ENCODE measurements at places on chromosomes 16 and 17.

GRCh38 chr17:81396722-81397313 lies 1.6 kb downstream of the BAHCC1 start:
- no peak for DNase-seq

GRCh38 chr17:81036197-81036941 lies 1.4 kb downstream of the BAIAP2 start:
- DNase-seq: no peak

- DNase-seq: no peak
Measured at GRCh38 chr17:62189377-62189776, 124.3 kb upstream of the MED13 start.

- DNase-seq: no peak
Measured at GRCh38 chr16:72913551-72913950, 134.4 kb downstream of the ZFHX3 start.

- DNase-seq: no peak
Measured at GRCh38 chr17:28875848-28876550, 21.2 kb downstream of the ERAL1 start.

- no peak for DNase-seq
Measured at GRCh38 chr17:16352667-16353316, 477 bp downstream of the CENPV start.

DNA sequence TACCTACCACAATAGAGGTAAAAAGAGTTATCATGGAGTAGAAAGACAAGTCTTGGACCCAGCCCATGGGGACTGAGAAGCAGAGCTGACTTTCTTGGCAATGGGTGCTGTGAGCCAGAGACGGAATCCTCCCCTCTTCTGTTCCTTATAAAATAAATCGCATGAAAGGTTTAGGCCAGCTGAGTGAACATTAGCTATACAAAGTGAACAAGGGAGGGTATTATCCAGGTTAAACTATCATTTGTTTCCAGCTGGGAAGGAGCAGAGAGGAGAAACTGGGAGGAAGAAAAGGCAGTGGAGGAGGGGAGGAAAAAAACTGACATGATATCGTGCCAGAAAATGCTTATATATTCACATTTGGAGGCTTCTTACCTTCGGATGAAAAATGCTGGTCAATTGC lies 13.3 kb upstream of the PAFAH1B1 start:
- no peak for DNase-seq

- no peak for DNase-seq
Measured at GRCh38 chr16:85735225-85735635, 15.7 kb downstream of the C16orf74 start.

GRCh38 chr16:67514382-67514828 lies 14.2 kb upstream of the RIPOR1 start:
- no peak for DNase-seq

- DNase-seq: no peak
Measured at GRCh38 chr16:57041182-57042156, 50.9 kb upstream of the CPNE2 start.

GRCh38 chr16:4701791-4702465 lies 8.6 kb downstream of the NUDT16L1 start:
- no peak for DNase-seq

DNA sequence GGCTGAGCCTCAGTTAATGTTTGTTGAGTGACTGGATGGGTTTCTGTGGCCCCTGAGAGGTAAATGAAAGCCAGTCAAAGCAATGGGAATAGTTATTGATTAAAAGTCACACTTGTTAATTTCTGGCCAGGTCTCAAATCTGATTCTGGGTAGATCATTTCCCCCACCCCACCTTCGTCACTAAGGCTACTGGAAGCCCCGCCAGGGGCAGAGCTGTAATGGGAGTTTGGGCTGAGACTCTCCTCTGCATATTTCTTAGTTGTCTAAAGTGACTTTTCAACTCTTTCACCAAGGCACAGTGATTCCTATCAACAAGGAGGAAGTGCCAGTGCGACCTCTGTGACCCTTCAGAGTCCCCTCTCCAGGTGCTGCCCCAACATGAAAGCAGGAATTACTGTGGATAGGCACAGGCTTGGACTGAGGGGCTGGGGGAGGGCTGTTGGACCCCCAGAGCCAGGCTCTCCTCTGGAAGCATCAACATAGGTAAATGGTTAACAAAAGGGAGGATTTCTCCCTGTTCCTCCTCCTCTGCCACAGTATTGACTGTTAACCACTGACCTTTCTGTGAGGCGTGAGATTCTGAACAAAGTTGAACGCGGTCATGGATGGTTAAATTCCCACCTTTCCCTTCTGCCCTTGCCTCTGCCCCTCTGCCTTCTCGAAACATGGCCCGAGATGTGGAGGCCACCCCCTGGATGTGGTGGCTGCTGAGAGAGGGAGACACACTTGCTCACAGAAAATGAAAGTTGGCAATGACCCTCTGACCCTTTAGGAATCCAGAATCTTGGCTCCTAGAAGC lies 20.8 kb upstream of the TBX2 start:
- no peak for DNase-seq

GRCh38 chr17:15432807-15433611 lies 34.4 kb downstream of the CDRT4 start:
- DNase-seq: no peak

- DNase-seq: no peak
Measured at GRCh38 chr16:78461496-78462287, 362.2 kb downstream of the WWOX start.

- no peak for DNase-seq
Measured at GRCh38 chr17:66893863-66894262, 58.9 kb downstream of the CACNG5 start.

DNA sequence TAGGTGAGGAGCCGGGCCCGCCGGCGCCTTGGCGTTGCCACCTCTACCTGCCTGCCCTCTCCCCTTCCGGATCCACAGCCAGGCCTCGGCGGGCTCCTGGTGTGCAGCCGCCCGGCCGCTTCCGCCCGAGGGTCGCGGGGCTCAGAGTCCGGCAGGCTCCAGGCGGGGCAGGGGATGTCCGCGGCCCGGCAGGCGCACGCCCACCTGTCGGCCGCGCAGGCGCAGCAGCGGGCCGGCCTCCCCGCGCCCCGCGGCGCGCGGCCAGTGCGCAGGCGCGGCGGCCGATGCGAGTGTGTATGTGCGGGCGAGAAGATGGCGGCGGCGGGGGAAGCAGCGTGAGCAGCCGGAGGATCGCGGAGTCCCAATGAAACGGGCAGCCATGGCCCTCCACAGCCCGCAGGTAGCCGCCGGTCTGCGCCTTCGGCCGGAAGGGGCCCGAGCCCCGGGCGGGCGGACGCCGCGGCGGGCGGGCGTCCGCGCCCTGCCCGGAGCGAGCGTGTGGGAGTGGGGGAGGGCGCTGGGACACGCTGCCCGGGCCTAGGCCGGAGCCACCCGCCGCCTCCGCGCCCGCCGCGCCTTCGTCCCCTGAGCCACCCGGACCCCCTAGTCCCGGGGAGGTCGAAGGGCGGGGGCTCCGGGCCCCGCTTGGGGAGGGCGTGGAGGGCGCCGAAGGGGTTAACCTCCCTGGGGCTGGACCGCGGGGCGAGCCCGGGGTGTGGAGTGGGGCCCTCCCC lies at the start of gene USP10:
TSS of gene USP10 (plus strand) at position 289 of the 734 bp plus-strand sequence. CDS start at position 380, 91 bp downstream.
- DNase-seq: no peak

DNA sequence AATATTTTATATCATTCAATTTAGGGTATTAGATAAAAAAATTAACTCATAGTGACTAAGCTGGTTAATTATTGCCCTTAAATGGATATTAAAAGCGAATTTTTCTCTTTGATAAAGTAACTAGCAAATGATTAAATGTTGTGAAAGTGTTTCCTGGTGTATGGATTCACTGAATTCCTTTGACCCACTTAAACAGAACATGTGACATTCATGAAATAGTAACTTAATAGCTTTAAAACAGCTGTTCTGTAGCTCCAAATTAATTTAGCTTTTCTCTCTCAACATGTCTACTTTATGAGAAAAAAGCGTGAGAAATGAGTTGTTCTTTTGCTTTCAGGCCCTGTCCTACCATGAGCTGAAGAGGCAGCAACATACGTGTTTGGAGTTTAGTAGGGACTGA lies 36.4 kb upstream of the APPBP2 start:
- DNase-seq: no peak

DNA sequence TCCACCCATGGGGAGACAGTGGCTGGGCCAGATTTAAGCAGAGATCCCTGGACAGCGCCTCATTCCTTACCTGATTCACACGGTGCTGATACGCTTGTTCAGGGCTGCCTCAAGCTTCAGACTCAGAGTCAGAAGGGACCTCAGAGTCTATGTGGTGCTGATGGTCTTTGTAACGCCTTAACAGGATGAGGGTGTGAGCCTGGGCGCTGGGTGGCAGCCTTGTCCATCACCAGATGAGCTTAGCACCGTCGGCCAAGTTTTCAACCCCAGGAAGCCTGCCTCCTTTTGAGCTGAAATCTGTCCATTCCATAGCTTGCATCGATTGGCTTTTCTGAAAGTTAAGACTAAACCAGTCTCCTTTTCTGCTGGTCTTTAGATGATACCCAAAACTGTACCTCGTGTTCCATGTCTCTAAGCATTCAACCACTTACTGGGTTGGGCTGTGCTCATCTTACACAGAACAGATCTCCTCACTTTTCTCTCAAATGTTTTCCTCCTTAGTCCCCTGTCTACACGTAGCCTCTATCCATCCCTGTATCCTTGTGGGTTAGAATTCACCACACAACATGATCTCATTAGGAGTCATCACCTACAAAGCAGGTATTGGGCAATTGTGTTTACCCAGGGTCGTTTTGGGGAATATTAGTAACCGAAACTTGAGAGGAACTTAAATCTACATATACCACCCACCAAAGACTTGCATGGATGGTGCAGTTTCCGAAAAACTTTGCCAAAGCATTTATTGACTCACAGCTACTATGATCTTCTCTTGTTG lies 573.4 kb downstream of the CDH13 start:
- DNase-seq: no peak

DNA sequence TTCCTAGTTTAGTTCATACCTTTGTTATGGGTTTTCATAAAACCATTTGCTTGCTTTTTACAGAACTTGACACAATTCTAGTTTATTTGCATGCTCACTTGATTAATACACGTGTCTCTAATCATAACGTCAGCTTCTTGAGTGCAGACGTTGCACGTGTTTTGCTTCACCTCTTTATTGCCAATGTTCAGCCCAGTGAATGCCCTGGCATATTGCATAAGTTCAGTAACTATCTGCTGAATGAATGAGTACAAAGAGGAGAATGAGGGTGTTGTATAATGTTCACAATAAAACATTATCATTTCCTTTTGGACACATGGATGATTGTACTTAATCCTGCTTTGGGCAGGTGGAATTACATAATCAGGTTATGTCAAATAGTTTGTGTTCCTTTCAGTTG lies 519.8 kb downstream of the HS3ST4 start:
- DNase-seq: no peak

DNA sequence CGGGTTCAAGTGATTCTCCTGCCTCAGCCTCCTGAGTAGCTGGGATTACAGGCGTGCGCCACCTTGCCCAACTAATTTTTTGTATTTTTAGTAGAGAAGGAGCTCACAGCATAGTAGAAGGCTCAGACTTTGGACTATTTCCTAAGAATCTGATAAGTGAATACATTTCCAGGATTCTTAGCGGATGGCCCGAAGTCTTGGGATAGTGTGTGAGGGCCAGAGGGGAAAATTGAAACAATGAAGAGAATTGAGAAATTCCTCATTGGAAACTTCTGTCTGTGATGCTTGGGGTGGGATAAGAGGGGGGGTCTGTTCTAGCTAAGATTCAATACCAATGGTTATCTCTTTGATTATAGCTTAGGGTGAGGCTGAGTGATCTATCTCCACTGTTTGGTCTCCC lies 183.3 kb downstream of the MSI2 start:
- DNase-seq: no peak

- no peak for DNase-seq
Measured at GRCh38 chr17:16329519-16330271, 23.6 kb downstream of the CENPV start.

DNA sequence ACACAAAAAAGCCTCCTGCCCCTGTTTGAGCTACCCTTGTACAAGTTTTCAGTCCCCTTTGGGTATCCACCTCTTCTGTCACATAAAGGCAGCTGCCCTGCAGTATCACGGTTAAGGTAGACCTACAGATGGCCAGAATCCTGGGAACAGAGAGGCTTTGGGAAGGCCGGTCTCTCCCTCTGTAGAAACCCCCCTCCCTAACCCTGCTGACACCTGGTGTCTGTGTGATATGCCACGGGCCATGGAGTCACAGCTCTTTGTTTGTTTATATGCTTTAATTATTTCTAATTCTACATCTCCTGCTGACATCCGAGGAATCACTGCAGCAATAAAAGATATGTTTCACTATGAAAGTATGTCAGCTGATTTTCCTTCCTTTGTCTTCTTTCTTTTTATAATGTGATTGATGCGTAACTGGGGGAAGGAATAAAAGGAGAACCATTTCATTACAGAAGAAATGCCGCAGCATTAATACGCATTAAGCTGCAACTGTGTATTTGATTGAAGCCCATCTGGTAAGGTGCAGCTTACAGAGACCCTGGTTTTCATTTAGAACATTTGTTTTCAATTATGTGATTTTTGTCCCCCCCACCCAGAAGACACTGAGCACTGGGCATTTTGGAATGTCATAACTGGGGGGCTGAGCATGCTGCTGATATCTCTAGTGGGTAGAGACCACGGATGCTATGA lies 142.1 kb downstream of the SLC39A11 start:
- no peak for DNase-seq

GRCh38 chr16:20997147-20997546 lies 96.6 kb downstream of the LYRM1 start:
- no peak for DNase-seq

DNA sequence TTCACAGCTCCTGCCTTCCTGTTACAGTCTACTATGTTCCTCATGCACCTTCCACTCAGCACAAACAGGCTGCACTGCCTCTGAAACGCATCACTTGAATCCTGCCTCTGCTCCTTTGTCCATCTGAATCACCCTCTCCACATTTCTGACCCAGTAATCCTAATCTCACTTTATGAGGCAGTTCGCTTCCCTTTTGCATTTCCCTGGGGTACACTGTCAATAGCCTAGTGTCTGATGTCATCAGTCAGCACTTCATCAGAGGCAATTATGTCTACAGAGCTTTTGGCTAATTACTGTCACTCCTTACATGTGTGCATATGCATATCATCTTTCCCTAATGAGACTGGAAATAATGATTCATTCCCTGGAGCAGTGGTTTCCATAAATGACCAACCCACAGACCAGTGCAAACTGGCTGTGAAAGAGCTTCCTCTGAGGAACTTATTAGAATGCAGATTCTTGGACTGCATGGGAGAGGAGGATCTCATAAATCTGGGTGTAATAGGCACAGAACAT lies 23.6 kb downstream of the CA4 start:
- no peak for DNase-seq

DNA sequence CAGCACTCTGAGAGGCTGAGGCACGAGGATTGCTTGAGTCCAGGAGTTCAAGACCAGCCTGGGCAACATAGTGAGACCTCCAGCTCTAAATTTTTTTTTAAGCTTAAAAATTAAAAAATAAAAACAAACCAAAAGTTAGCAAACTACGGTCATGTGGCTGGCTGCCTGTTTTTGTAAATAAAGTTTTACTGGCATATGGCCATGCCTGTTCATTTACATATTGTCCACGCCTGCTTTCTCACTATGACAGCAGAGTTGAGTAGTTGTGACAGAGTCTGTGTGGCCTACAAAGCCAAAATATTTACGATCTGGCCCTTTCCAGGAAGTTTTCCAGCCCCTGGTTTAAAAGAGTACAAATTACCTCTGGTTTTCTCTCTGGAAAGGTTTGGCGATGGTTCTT lies 3.3 kb downstream of the SLX4 start:
- no peak for DNase-seq
